Fibroblast of skin of right quadriceps (primary cell): ENCODE measurements at places on chromosomes 2 and 18.
A peak's percentile ranks its signal among the peaks of the same experiment; 100 is the strongest.

DNA sequence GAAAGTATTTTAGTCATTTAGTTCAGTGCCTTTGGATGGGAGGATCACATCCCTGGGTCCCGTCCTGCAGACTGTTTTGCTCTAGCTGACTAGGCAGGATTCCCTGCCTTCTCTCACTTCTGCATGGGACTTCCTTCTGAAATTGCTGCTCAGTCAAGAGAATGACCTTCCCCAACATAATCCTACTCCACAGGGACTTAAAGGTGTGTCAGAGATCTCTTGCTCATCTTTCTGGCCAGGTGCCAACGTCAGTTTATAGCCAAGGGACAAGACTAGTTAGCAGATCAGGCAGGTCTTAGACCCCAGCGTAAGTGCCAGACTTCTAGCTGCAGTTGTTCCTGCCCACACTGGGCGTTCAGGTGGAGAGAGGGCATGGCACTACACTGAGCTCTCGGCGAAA, 9.5 kb upstream of the IL1B start:
- no peak for DNase-seq

DNA sequence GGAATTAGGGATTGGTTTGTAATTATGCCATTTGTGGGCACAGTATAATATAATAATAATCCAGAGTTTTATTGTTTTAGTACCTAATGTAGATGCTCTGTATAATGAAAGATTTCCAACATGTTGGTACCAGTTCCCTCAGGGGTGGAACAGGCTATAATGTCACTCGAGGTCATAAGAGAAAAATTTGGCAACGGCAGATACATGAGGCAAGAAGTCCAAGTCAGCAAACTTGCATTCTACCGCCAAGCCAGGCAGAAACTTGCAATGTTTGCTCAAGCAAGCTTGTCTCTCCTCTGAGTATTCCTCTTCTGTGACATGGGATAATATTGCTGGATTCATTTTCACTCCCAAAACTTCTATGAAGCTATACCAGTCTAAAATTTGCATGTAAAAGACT, 520.0 kb upstream of the SALL3 start:
- DNase-seq = no peak

- DNase-seq = no peak
These were observed 6.7 kb upstream of the CYS1 start for GRCh38 chr2:10086950-10087349.

GRCh38 chr2:159226059-159226461, 60.4 kb downstream of the WDSUB1 start:
- peak; percentile 21 for DNase-seq

DNA sequence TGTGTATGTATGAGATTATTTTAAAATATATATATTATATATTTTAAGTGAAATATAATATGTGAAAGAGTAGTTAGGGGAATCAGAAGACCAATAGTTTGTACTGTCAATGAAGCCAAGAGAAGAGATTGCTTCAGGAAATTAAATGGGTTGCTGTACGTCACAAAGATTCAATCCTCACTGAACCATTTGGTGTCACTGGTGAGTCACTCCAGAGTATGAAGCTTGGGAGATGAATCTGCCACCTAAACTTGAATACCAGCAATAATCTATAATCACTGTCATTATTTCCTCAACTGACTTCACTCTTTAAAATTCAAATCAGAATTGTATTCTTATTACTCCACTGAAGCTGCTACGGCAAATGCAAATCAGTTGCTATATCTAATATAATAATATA, 41.9 kb upstream of the SCN9A start:
- DNase-seq = peak; percentile 54
